T-cell (primary cell): ENCODE measurements at places on chromosomes 3 and 15.

DNA sequence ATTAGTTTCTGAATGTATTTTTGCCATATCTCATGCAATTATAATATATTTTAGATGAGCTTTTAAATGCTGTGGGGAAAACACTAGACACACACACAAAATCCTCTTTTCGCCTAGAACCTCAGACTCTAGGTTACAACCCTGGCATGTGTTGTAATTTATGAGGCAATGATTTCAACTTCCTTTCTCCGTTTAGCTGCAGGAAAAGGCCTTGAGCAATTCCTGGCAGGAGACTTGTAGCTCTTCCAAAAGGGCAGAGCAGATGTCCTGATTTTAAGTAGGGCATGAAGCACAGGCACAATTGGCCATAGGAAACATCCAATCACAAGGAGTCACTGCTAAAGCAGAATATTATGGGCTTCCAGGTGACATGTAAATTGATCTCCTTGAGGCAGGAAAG is 82.0 kb downstream of the GPR156 start:
- no peak for DNase-seq

DNA sequence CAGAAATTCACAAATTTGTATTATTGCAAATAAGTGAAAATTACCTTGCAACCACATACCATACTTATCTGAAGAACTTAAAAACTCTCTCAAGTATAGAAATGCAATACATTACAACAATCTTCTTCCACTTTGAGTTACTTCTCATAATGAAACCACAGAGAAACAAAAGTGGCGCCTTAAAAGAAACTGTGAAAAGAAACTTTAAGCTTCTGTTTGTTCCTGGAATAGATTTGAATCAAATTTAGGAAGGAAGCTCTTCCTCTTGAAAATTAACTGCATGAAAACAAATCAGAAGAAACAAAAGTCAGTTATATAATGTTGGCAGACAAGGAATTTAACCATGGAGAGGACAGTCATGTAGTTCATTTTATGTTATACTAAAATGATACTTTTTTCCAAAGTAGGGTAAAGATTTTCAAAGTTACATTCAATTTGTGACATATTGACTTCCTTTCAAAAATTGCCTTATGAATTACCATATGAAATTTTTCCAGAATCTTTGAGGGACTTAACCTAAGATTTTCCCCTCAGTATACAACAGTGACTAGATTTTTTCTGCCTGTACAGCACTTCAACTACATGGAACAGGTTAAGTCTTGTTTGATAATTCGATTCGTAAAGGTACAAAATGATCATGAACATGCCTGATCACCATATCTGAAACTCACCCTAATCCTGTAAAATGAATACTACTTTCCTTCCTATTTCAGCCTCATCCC is 57.6 kb upstream of the TNFSF10 start:
- no peak for DNase-seq

DNA sequence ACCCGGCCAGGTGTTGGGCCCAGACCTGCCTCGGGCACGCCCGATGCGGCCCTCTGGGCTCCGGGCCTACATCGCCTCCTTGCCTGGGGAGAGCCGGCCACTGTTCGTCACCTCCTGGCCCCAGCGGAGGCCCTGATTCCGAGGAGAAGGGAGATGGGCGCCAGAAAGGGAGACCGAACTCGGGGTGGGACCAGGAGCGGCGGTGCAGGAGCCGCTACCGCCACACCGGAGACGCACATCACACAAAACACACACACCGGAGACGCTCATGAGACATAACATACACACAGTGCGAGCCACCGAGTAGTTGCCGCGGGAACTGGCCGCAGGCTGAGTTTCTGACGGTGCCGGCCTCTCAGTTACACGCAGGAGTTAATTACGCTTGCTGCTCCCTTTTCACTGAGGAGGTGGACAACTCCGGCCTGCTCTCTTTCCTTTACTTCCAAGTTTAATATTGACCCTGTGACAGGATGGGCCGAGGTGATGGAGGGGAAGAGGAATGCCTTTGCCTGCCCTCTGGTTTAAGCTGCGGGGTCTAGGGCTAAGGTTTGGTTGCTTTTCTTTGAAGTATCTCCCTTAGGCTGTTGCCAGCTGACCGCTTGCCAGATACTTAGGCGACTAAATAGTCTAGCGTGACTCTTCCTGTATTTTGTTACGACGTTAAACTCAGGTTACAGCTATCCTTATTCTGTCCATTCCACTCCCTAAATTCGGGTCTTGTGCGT is 570 bp downstream of the PCNP start:
- DNase-seq, result peak; percentile 47

- DNase-seq, result no peak
Observed at GRCh38 chr3:32452009-32452408, 50.6 kb downstream of the CMTM6 start.

DNA sequence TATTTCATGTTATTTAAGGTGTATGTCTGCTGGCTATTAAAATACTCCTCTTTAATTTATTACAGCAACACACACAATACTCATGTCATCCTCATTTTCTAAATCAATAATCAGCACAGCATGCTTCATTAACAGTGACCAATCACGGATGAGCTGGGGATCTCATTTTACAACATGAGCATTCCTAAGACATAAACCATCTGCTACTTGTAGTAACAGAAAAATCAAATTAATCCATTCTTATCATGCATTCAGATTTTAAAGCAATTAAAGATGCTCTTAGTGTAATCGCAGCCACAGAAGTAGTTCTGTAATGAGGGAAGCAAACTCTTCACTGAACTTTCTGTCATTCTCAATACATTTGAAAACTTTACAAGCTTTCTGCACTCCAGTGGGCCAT is 191.1 kb downstream of the TBC1D5 start:
- DNase-seq, result no peak

GRCh38 chr15:91186904-91187656 is 87.0 kb downstream of the SV2B start:
- DNase-seq, result no peak
